K562 (cell line): ENCODE measurements at places on chromosomes 5 and 9. TPM values are rescaled to one million over a fixed set of nuclear protein-coding genes. Genes with fewer than 3 reads are reported as not detected.

OTULINL gene
- 0.07 and 0.13 TPM in 2 replicates for total RNA-seq

- H3K4me1 ChIP-seq = no peaks in the 10 kb centered on the region
- no peaks in the 10 kb centered on the region for H3K36me3 ChIP-seq
Observed at GRCh38 chr5:160330212-160330611, 17.8 kb upstream of the CCNJL start.

DNA sequence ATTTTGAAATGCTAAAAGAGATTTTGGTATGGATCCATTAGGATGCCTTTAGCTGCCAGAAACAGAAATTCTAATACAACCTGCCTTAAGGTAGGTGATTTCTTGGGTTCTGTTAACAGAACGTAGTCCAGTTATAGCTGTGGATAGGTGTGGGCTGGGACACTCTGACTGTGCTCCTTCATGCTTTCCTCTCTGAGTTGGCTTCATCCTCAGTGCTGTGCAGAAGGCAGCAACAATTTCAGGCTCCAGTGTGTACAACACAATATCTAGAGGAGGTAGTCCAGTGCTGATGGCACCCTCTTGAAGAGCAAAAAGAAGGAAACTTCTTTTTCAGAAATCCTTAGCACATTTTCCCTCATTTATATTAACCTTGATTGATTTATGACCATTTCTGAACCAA lies 34.4 kb downstream of the NNT start:
- no peak overlapping the region for H3K4me3 ChIP-seq
- H3K27me3 ChIP-seq = no peaks in the 10 kb centered on the region
- no peak for DNase-seq
- no peaks in the 10 kb centered on the region for H3K4me1 ChIP-seq

DNA sequence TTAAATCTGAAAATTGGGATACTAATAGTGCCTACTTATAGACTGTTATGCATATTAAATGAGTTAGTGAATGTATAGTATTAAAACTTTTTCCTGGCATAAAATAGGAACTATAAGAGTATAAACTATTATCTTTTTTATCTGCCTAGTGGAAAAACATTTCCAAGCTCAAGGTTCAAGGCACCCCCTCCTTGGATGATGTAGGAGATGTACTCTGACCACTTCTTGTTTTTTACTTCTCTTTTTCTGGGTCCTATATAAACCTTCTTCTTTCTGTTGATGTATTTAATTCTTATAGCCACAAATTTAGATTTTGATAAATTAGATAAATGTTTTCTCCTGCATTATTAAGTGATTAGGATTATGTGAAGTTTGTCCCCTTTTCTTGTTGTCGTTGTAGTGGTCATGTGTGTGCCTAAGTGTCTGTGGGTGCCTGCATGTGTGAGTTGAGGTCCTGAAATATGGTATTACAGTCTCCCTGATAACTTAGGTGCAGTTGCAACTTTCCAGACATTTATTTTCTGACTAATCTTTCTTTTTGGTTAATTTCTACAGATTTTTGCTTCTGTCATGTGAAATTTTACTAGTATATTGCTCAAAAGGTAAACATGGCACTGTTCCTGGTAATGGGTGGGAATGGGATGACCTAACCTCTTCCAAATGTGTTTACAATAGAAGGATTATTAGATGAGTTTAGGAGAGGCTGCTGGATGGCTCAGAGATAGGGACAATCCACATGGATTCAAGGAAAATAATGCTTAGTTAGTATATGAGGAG lies 160.8 kb upstream of the CDKN2B start:
- H3K4me1 ChIP-seq = no peaks in the 10 kb centered on the region
- H3K27me3 ChIP-seq = no peaks in the 10 kb centered on the region
- no peak for DNase-seq
- no peak overlapping the region for H3K4me3 ChIP-seq
- no peaks in the 10 kb centered on the region for H3K36me3 ChIP-seq
- H3K27ac ChIP-seq = no peak overlapping the region
